ENCODE measurements at places on chromosomes 1 and 21. TPM values are rescaled to one million over a fixed set of nuclear protein-coding genes. Genes with fewer than 3 reads are reported as not detected.

Gene CAMSAP2
- 56.5 TPM for total RNA-seq

Gene BATF3
- 4.4 TPM for total RNA-seq

GRCh38 chr1:207223162-207223561, 98.3 kb upstream of the CD55 start:
- H3K4me1 ChIP-seq: no peaks in the 10 kb centered on the region
- H3K27me3 ChIP-seq: no peaks in the 10 kb centered on the region
- H3K36me3 ChIP-seq: no peaks in the 10 kb centered on the region
- H3K27ac ChIP-seq: no peak overlapping the region

Gene AADACL4
- not detected for total RNA-seq
